NCI-H510A treated with DMSO at 0.1 percent for 48 hours (cell line): ENCODE measurements at places on chromosomes 4 and X.

- peak; percentile 80 for DNase-seq
These were observed 49.9 kb downstream of the ELF4 start for GRCh38 chrX:130060122-130061069.

DNA sequence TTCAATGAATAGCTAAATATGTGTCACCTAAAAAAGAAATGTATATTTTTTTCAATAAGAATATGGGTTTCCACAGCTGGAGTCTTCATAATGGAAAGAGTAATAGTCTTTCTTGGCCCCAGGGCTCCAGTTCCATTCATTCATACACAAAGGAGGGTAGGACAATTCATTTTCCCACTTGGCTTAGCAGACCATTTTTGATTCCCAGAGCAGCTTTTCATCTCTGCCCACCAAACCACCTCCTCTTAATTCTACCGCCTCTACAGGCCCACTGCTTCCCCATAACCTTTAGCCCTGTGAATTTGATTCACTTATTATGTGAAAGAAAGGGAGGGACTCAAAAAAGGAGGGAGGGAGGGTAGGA, 129.9 kb upstream of the PAK3 start:
- DNase-seq: no peak

DNA sequence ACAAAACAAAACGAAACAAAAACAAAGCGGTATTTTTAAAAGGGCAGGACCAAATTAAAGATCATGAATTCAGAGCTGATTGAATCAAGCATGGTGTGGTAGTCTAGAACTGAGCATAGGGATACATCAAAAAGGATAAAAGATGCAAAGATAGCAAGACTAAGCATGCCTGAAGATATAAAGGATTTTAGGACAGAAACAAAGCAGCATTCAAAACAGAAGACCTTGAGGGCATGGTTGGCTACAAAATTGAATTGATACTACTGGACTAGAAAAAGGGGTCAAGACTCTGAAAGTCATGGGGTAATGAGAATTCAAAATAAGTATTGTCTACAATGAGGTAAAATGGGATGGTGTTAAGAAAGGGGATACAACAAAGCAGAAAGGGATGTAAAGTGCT, 41.6 kb downstream of the RAB33A start:
- DNase-seq: no peak

GRCh38 chr4:85398276-85398675, 76.7 kb upstream of the ARHGAP24 start:
- DNase-seq: no peak

- no peak for DNase-seq
These were observed 1002.7 kb downstream of the STPG2 start for GRCh38 chr4:97140545-97140944.

- DNase-seq: peak; percentile 36
These were observed 34.2 kb downstream of the BCOR start for GRCh38 chrX:40063555-40063954.

DNA sequence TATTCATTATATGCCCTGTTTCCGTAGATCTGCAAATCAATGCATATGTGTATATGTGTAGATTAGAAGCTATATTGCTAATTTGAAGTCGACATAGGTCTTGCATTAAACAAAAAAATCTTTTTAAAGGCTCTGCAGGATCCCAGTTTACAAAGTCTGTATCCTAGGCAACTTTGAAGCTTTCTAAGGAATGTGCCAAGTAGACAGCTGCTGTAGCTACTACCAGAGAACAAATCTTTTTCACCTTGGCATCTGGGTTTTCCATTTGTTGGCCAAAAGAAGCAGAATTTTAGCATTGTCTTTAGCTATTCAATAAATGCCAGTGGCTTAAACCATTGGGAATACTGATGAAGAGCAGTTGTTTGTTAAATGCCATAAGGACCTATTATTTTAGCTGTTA, 88.0 kb downstream of the NAA11 start:
- DNase-seq: no peak

- DNase-seq: no peak
These were observed 284.2 kb upstream of the F9 start for GRCh38 chrX:139246295-139246694.

DNA sequence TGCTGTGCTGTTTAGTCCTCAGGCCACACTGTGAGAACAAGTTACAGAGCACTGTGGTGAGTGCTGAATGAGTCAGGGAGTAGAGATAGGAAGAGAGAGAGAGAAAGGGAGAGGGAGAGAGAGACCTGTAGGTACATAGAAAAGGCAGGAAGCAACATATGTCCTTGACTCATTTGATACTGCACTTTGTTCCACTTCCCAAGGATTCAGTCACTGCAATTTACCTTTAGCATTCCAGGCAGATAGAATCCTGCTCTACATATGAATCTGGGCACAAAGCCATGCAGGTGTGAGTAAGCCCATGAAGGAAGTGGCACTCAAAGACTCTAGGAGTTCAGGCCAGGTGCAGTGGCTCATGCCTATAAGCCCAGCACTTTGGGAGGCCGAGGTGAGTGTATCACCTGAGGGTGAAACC, 1.0 kb upstream of the DAPP1 start:
- DNase-seq: peak; percentile 80

DNA sequence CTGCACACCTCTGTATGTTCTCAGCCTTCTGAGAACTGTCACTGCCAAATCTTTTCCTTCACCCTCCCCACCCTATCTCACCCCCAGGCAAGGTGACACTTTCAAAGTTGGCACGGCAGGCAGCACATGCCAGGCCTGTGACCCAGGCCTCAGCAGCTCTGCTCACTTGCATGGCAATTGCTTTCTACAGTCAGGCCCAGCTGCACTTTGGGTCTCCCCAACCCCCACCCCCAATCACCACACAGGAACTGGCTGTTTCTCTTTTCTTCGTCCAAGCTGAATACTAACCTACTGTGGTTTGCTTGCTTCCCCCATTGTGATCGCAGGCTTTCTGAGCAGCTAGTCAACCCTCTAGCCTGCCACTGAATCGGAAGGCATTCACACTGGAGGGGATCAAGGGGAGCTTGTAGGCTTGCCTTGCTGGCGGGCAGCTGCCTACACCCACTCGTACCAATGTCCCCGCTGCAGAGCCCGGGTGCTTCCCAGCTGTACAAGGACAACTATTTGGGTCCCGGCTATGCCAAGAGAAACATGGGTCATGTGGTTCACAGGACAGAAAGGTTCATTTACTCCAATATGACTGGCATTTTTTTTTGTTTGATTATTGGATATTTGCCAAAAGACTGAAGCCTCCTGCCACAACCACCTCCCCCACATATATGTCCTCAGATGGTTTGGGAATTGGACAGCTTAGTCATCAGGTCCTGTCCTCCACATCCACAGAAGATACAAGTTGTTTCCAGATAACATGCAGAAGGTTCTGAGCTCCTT, 28.1 kb downstream of the SLC25A43 start:
- DNase-seq: no peak

- DNase-seq: no peak
These were observed 262.6 kb upstream of the RPS6KA3 start for GRCh38 chrX:20529301-20529700.

DNA sequence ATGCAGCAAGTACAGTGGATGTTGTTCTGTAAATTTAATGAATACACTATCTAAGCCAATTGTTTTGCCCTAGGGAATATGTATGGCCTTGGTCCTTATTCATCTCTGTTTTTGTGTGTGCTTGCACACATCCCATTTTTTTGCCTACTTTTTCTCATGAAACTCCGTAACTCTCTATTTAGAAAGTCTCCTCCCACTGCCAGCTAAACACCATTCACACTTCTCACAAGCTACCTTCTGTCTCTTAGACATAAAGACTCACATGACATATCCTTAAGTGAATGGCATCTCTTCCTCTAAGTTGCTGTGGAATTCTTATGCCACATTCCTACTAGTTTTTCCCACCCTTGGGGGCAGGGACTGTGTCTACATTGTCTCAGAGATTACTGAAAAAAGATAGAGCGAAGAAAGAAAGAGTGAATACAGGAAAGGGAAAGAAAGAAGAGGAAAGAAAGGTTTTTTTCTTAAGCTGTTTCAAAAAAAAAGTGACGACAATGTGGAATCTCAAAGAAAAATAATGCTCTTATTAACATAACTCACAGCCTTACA, 117.5 kb downstream of the ATG4A start:
- DNase-seq: no peak

- no peak for DNase-seq
These were observed 269.1 kb upstream of the ZFP42 start for GRCh38 chr4:187726485-187726884.

- DNase-seq: peak; percentile 34
These were observed 99.2 kb upstream of the TENM3 start for GRCh38 chr4:182143822-182144625.

- no peak for DNase-seq
These were observed 181.4 kb upstream of the PCDH7 start for GRCh38 chr4:30538794-30539193.

DNA sequence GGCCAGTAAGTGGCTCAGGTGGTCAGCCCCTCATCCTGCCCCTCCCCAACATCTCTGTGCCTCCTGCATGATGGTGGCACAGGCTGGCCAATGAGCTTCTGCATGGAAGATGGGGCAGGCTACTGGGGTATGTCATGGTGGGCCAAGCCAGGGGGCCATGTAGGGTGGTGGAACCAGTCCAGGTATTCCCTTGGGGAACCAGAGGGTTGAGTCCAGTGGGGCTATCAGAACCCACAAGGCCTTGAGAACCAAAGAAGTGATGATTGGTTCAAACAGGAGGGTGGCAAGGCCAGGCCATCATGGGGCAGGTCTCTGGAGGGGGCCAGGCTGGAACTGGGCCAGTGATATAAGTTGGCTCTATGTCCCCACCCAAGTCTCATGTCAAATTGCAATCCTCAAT, 18.8 kb upstream of the PPP2R2C start:
- no peak for DNase-seq

GRCh38 chrX:112066813-112067212, 15.8 kb downstream of the TRPC5 start:
- DNase-seq: no peak

DNA sequence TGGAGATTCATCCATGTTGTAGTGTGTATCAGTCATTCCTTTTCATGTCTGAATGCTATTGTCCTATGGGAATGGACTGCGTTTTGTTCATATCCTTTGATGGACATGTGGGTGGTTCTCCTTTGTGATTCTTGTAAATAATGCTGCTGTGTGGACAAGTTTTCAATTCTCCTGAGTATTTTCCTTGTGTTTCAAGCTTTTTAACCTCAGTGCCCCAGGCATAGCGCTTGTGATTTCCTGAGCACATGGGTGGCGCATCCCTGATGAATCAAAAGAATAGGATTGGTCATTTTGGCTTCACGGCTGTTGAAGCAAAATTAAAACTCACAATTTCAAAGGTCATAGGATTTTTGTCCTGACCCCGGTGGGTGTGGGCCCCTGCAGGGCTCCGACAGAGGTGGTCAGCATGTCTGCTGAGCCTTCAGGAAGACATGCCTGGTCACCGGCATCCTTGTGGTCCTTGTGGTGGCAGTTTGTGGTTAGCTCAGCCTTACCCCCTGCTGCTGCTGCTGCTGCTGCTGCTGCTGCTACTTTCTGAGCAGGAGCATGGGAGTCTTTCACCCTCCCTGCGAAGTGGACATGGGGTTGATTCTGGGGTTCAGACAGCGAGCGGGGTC, 30.0 kb downstream of the SHROOM2 start:
- DNase-seq: no peak

DNA sequence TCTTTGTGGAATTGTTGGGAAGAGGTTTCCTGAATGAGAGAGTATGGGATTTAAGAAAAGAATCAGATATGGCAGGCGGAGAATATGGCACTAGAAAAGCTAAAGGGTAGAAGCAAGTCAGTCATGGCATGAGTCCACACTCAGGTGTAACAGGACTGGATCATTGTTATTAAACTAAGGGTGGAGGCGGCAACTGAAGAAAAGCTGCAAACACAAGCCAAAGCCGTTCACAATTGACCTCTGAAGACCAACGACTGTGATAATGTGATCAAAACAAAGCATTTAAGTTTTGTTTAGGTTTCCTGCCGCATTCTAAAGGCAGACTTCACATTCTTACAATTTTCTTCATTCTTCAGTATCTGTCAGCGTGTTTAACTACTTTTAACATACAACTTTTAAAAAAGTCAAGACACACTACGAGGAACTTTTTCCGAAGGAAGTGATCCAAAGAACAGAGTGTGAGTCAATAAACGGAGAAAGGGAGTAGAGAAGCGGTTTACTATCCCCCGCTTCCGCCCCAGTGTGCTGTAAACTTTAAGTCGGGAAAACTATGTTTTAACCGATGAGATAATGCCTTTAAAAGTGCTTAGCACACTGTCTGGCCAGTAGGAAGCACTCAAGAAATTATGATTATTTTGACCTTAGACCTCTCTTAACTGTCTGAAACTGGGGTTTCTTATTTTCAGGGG, 909 bp upstream of the SLAIN2 start:
- DNase-seq: peak; percentile 51

DNA sequence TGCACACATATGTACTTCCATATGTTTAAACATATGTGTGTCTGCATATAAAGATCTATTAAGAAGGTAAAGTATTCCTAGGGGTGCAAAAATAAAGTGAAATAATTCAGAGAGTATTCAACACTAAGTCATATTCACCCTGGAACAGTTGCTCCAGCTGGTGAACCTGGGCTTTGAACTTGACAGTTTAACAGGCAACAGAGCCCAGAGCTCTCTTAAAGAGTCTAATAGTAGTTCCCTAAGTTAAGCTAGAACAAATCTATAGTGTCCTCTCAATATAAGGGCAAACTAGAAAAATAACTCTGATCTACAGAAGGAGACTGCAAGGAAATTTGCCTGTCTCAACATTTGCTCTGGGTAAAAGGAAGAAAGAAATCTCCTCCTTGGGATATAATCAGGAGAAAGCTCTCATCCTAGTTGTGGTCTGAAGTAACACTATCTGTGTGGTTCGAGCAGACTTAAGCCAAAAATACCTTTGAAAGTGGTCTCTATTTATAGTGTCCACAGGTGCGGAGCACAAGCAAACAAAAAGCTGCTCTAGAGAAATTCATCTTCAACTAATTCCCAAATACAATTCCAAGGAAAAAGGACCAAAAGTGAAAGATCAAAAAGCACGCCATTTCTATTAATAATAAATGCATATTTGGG, 29.9 kb downstream of the VEGFC start:
- no peak for DNase-seq

GRCh38 chrX:107673933-107674479, 45.7 kb downstream of the PRPS1 start:
- no peak for DNase-seq

GRCh38 chr4:76659103-76659490, 224.1 kb downstream of the SHROOM3 start:
- peak; percentile 14 for DNase-seq

GRCh38 chr4:186161138-186161537, 30.2 kb upstream of the CYP4V2 start:
- DNase-seq: peak; percentile 54

DNA sequence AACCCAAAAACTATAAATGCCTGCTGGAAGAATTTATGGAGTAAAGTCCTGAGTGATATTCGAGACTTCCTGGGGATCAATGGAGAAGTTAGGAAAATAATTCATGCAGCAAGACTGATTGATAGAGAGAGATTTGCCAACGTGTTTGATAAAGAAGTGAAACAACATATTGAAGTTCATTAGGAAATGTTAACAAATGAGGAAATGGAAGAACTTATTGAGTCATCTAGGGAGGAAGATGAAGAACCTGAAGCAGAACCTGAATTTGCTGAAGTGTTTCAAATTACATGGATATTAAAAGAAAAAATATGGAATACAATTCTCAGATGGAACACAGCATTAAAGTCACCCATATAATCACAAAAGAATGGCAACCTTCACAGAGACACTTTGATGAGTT, 39.0 kb downstream of the DDX60 start:
- no peak for DNase-seq

GRCh38 chr4:105989485-105990242, 94.4 kb downstream of the NPNT start:
- no peak for DNase-seq
